ENCODE measurements at places on chromosomes 3 and 15.

DNA sequence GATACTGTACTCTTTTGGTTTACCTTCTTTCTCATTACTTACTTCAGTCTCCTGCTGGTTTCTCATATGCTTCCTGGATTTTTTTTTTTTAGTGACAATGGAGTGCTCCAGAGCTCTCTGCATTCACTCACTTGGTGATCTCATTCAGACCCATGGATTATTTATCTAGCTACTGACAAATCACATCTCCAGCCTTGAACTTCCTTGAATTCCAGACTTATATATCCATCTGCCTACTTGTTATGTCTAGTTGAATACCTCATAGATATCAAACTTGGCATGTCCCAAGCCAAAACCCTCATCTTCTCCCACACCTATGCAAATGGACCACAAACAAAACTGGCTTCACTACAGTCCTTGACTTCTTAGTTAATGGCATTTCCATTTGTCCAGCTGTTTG lies 234.7 kb upstream of the ZPLD1 start:
- no peak for DNase-seq

GRCh38 chr3:101172516-101172915 lies 147.9 kb downstream of the IMPG2 start:
- DNase-seq, result no peak

DNA sequence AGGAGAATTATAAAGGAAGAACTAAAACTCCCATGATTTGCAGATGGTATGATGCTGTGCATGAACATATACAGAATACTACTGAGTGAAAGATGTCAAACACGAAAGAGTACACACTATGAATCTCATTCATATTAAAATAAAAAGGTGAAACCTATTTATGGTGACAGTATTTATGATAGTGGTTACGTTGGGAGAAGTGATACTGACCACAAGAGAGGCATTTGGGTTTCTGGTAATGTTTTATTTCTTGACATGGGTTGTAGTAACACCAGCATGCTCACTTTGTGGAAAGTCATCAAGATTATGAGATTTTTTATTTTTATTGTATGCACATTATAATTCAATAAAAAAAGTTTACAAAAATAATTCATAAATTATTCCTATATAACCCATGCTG lies 324.0 kb downstream of the GAP43 start:
- DNase-seq, result no peak

GRCh38 chr3:135929670-135930069 lies 35.9 kb upstream of the PPP2R3A start:
- no peak for DNase-seq
